ENCODE measurements at places on chromosomes 1 and 21.

- no peak for DNase-seq
Observed at GRCh38 chr21:45306832-45307571, 19.3 kb upstream of the POFUT2 start.

GRCh38 chr1:67921725-67922489 is 88.6 kb upstream of the GNG12 start:
- no peak for DNase-seq

GRCh38 chr1:173134029-173134428 is 73.1 kb downstream of the TNFSF4 start:
- DNase-seq, result no peak

- no peak for DNase-seq
Observed at GRCh38 chr1:185767508-185768120, 33.4 kb downstream of the HMCN1 start.

DNA sequence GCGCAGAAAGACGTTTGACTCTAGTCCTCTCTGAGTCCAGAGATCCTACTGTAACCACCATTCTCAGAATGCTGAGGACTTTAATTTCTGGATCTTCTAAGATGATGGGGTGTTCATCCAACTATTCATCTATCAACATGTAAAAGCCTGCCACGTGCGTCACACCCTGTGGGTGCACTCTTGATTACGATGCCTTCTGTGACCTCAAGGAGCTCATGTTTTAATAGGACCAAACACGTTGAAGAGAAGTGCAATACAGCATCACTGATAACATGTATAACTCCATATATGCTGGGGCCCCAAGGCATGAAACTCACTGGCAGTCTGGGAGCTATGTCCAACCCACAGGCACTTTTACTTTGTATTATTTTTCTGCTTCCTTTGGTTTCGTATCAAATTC is 19.0 kb downstream of the KIAA0040 start:
- DNase-seq, result no peak

DNA sequence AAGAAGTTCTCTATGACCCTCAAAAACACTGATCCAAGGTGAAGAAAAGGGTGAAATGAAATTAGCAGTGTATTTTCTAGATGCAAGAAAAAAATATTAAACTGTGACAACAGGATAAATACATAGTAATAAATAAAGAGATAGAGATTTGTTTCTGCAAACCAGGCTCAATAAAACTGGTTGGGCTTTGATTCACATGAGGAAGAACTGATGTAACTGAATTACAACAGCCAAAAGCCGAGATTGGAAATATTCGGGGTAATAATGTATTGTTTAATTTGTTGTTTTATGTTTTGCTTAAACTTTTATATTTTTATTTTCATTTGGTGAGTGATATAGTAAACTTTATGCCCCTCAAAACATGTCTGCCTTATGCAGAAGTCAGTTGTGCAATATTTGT is 285.0 kb downstream of the BRINP3 start:
- DNase-seq, result no peak
